Sciatic nerve (tissue), 2 donors: ENCODE measurements at places on chromosomes 2 and 18. TPM values are rescaled to one million over a fixed set of nuclear protein-coding genes. Genes with fewer than 3 reads are reported as not detected.

Gene MERTK
- total RNA-seq: 18.9 TPM

Gene IL36G
- not detected for total RNA-seq

Gene FLACC1
- total RNA-seq: 5.4 TPM

- DNase-seq: no peak
Observed at GRCh38 chr2:10530607-10531239, 82.6 kb upstream of the ODC1 start.

DNA sequence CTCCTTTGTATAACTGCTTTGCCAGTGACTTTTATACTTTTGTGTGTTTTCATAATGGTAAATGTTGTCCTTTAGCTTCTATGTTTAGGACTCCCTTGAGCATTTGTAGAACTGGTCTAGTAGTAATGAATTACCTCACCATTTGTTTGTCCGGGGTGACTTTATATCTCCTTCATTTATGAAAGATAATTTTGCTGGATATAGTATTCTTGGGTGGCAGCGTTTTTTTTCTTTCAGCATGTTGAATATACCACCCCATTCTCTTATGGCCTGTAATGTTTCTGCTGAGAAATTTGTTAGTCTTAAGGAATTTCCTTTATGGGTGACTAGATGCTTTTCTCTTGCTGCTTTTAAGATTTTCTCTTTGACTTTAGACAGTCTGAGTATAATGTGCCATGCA, 56.0 kb downstream of the GPC1 start:
- no peak for DNase-seq
